ENCODE measurements at places on chromosomes 1 and 21.

GRCh38 chr1:47687631-47688460 lies 250.0 kb downstream of the FOXD2 start:
- DNase-seq, result no peak

GRCh38 chr1:227728059-227728891 lies 6.8 kb downstream of the JMJD4 start:
- DNase-seq, result peak; percentile 71

GRCh38 chr1:154338875-154339274 lies 13.6 kb downstream of the ATP8B2 start:
- no peak for DNase-seq

DNA sequence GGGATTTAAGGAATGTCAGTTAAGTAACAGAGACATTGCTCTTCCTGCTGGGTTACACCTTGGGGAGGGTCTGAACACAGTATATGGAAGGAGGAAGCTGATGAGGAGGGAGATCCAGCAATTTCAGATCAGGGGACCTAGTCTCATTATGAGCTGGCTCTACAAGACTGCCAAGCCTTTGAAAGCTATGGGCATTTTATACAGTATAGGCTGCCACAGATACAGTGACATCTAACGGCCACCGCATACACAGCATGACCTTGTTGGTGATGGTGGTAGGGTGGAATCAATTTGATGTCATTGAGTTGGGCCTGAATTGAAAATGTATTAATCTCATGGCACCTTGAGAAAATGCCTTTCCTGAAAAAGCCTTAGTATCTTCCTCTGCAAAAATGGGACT lies 22.6 kb upstream of the ZP4 start:
- DNase-seq, result no peak

DNA sequence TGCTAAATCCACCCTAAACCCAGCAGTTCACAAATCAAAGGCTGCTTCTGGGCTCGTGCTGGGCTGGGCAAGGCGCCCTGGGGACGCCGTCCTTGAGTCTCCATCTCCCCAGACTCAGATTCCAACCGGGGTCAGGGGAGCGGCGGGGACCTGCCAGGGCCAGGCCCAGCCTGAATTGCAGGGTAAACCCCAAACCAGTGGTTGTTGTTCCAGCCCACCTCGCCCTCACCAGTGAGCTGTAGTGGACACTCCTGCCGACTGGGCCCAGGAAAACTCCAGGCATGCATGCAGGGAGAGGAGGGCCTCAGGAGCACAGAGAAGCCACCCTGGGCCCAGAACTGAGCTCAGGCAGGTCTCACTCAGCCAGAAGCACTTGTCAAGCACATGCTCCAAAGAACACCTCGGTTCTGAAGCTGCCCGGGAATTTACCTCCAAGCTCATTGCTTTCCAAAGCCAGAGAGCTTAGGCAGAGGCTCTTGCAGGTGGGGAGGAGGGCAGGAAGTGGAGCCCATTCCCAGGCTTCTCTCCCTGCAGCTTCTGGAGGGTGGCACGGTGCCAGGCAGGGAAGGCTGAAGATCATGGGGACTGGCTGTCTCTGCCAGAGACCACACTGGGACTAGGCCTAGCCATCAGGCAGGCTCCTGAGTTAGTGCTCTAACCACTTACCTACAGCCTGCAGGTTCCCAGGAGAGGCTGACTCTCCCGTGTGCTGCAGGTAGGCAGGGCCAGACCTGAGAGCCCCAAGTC lies 437.0 kb downstream of the MATN1 start:
- no peak for DNase-seq

GRCh38 chr21:15793550-15794235 lies 63.9 kb downstream of the USP25 start:
- no peak for DNase-seq

- DNase-seq, result no peak
Measured at GRCh38 chr1:85303440-85304162, 27.2 kb upstream of the BCL10 start.

DNA sequence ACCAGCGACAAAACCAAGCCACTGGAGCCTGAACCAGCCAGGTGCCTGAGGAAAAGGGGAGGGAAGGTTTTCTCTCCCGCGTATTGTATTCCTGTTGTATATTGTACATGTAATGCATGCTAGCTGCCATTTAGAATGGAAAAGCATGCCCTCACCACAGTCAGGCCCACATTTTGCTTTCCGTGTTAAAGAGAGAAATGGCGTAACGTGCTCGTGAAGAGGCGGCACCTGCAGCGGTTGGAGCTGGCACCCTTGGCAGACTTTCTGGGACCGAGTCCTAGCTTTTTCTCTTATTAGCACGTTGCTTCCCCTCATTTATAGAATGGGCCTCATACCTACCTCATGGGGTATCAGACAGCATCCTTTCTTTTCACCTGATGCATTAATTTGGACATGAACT lies 135.3 kb upstream of the IRF2BP2 start:
- DNase-seq, result no peak

DNA sequence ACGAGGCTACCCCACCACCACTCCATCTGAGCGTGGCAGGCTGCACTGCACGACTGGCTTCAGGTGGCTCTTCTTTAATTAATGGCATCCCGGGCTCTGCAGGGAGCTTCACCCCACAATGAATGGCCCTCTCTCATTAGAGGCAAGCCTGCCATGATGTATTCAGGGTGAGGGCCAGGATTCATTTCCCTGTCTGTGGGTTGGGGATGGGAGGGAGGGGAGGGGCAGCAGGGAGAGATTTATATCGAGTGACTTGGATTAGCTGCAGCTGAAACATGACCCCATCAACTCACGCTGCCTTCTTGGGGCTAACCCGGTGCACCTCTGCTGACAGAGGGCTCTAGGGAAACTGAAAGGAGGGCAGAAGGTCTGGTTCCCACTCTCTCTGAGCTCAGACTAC lies 54.2 kb downstream of the ERI3 start:
- no peak for DNase-seq

Data from GM19239 (cell line).